Central memory CD4-positive, alpha-beta T cell (primary cell): ENCODE measurements at places on chromosomes 12 and 14.

DNA sequence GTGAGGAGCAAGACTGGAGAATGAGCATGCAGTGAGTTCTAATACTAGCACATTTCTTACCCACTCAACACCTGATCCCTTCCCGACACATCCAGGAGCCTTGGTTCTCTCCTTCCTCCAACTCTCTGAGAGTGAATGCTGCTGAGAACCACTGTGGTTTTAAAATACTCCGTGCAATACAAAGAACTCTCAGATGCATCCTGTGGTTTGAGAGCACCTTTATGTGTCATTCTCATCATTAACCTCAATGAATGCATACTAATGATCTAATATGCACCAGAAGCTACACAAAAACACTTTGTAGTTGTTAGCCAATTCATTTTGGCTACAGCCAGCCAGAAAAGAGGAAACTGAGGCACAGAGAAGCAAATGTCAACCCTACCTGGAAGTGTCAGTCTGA is 87.6 kb downstream of the GALNT8 start:
- peak; percentile 41 for DNase-seq

DNA sequence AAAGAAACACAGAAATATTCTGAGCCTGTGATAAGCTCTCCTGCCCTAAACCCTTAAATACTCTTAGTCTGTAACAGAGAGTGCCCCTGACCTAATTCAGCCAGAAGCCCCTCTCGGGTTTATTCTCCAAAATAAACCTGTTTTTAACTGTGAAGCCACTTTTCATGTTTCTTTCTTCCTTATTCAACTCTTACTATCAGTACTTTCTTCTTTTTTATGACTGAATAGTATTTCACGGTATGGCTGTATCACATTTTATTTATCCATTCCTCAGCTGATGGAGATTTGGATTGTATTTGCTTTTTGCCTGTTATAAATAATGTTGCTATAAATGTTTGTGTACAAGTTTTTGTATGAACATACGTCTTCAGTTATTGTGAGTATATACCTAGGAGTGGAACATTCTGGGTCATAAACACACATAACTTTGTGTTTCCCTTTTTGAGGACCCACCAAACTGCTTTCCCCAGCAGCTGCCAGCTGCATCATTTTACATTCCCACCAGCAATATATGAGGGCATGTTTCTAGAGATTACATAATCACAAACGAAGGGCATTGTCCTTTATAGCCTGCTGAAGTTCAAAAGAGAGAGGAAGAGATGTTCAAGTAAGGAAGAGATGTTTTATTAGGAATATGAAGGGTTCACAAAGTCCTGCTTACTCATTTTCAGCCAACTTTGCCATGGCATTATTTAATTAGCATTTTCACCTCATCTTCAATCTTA is 199.4 kb upstream of the NUDT4 start:
- DNase-seq, result no peak

- DNase-seq, result no peak
Observed at GRCh38 chr14:88901189-88901588, 76.7 kb downstream of the TTC8 start.

DNA sequence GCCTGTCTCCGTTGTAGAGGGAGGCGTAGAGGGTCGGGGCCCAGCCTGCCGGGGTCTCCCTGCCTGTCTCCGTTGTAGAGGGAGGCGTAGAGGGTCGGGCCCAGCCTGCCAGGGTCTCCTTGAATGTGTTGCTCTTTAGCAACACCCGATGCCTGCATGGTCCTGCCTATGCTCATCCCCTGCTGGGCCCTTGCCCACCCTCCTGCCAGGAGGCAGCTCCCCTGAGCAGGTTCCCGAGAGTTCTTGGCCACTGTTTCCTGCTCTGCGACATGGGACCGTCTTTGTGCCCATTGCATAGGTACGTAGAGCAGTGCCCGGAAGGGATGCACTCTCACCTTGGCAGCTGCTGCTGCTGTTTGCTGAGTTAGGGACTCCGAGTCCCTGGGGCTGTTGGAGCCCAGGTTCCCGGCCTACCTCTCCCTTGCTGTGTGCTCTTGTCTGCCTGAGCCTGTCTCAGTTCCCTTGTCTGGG is 3.3 kb downstream of the KIF26A start:
- DNase-seq, result no peak

DNA sequence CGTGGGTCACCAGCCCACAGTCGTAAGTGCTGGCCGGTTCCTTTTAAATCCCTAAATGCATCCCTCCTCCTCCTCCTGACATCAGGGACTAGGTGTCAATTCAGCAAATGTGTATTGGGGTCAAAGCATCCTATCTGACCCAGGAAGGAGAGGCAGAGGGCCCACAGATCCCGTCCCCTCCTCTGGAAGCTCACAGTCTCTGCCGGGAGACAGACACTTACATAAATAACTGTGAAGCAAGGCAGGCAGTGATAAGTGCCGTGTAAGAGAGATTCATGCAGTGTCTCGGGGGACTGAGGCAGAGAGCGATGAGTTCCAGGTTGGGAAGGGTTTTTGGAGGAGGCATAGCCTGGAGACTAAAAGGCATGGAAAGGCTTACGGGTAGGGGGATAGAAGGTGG is 44.1 kb downstream of the HRK start:
- no peak for DNase-seq

DNA sequence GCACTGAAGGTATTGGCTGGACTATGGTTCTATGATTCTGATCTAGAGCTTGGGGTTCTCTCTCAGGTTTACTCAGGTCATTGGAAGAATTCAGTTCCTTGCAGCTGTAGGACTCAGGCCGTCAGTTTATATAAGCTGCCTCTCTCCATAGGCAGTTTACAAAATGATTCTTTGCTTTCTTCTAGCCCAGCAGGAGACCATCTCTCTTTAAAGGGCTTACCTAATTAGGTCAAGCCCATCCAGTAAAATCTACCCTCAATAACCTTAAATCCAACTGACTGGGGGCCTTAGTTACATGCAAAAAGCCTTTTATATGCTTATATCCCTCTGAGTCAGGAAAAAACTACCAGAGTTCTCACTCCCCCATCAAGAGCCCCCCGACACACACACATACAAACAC is 80.5 kb upstream of the GARIN6 start:
- DNase-seq, result no peak

DNA sequence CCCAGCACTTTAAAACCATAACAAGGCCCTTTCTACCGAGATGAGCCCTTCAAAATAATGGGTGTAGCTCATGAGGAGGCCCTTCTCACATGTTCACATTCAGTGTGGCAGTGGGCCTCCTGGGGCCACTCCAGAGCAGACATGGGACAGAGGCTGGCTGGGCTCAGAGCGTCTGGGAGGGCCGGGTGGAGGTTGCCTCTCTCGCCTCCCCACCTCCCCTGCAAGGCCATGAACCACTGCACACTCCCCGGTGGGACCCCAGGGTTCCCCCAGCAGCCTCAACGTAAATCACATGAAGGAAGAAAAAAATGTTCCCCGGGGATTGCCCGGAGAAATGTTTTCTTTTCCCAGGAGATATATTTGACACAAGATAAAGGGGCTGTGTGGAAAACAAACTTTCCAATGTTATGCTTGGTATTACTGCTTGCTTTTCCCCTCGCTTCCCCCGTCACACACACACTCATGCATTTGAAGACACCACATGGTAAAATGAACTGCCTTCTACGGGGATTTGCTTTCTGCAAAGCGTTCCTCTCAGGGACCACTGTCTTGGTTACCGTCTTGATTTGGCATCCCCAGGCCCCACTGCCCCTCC is 190.7 kb upstream of the CCND2 start:
- DNase-seq, result no peak

GRCh38 chr12:126247936-126248335 is 1182.7 kb downstream of the AACS start:
- no peak for DNase-seq

- DNase-seq, result no peak
Observed at GRCh38 chr12:111074559-111074958, 154.2 kb upstream of the MYL2 start.

- DNase-seq, result no peak
Observed at GRCh38 chr14:75175677-75176141, 703 bp downstream of the TMED10 start.

GRCh38 chr12:2291182-2291832 is 238.5 kb downstream of the CACNA1C start:
- peak; percentile 17 for DNase-seq

DNA sequence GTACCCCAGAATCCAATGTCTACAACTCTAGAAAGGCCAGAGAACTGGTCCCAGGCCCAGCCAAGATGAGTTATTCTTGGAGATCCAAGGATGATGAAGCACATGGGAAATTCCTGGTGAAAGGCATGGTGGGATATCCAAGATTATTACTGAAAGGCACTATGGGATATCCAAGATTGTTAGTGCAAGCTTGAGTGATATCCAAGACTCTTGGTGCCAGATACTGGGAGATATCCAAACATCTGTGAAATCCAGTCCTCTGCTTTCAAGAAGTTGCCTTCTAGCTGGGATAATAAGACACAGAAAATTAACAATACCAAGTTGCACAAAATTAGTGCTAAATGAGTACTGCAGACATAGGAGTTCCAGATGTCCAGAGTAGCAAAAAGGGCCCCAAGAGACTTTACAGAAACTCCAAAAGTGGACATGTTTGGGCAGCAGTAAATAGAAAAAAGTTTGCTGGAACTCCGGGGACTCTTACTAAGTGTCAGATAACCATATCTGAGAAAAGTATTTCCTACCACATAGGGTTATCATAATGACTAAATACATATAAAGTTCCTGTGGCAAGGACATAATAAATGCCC is 34.6 kb downstream of the PHLDA1 start:
- DNase-seq, result no peak

DNA sequence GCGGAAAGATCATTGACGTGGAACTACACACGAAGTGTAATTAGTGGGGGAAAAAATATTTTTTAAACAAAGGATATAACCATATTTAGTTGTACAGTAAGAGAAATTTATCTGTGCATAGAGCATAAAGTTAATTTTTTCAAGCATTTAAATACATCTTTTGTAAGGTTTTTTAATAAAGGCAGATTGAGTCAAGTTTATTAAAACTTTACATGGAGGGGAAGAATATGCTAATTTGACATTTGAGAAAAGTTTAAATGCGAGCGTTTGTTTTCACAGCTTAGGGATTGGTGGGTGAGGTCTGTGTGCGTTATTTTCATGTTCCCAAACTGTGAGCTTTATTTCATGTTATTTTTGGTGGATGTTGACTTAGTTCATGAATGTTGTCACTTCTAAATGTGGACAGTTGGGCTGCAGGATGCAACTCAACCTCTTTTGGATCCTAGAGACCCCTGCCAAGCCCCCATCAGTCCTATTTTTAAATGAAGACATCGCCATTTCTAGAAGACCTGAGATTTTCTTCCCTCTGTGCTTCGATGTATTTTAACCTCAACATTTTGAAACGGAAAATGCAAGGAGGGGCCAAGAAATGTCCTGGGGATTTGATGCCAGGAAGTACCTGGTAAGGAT is 32.3 kb downstream of the BRI3BP start:
- DNase-seq, result no peak

GRCh38 chr12:58557171-58557570 is 363.1 kb downstream of the LRIG3 start:
- no peak for DNase-seq

DNA sequence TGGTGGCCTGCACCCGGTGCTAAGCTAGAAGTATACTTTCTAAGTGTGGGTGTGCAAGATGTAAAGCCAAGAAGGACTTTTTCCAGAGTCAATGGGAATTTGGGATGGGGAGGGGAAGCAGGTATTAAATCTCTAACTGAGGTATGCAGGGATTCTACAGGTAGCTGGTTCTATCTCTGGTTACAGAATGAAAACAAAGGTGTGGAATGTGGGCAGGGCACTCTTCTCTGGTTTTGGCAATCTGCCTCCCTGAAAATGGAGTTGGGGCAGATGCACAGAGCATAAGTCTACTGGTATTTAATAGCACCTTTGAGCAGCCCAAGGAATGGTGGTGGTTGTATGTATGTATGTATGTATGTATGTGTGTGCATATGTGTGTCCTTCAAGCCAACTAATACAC is 66.7 kb upstream of the PPP1R12A start:
- no peak for DNase-seq

GRCh38 chr14:81465507-81466228 is 65.5 kb upstream of the STON2 start:
- no peak for DNase-seq

DNA sequence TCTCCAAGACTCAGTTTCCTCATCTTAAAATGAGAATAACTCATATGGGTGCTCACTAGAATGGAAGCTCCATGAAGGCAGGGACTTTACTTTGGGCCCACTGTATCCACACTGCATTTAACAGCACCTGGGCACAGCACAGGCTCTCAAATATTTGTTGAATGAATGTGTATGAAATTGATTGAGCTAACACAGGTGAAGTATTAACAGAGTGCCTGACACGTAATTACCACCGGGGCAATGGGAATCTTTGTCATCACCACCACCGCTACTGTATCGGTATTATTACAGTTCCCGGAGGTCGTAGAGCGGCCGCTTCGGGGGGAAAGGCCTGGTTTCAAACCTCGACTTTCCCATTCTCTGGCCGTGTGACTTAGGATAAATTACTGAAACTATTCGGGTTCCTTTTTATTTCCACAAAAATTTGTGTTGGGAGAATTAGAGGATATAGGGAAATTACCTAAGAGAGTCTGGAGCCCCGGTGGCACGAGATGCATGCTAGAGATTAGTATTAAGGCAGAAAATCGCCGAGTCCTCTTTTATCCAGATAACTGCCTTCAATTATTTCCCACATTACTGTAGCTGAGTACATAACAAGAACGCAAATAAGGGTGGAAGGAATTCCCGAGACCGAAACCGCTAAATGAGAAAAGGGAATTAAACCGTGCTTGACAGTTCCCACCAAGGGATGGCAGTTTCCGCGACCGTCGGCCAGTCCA is 1.0 kb upstream of the RIC8B start:
- DNase-seq, result no peak

DNA sequence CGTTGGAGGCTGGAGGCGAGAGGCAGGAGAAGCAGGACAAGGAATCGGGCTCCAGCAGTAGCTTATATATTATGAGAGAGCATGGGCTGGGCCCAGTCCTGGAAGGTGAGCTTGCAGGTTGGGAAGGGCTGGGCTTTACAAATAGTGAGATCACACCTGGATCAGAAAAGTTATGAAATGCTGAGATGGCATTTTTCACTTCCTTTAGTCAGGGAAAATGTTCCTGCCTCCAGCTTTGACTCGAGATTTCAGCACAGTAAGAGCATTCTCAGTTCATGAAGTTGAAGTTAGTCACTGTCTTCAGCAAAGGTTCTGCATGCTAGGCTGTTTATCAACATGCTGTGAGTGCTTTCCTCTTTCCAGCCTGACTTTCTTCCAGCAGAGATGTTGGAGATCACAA is at the start of gene KRT6C:
Gene KRT6C, minus strand, starts transcription at position 38 of the 400 bp plus-strand sequence. CDS start 68 bp downstream, outside the sequence.
- DNase-seq, result no peak

GRCh38 chr12:109573914-109574244 is 285 bp downstream of the MVK start:
- no peak for DNase-seq
